Amygdala (tissue), 56 donors: ENCODE measurements at places on chromosomes 5 and 9.

- no peak for DNase-seq
Measured at GRCh38 chr5:115673596-115673995, 47.8 kb upstream of the TMED7 start.

- no peak for DNase-seq
Measured at GRCh38 chr5:172876578-172876977, 42.5 kb downstream of the ERGIC1 start.

GRCh38 chr9:22285066-22285465, 161.6 kb upstream of the DMRTA1 start:
- no peak for DNase-seq

DNA sequence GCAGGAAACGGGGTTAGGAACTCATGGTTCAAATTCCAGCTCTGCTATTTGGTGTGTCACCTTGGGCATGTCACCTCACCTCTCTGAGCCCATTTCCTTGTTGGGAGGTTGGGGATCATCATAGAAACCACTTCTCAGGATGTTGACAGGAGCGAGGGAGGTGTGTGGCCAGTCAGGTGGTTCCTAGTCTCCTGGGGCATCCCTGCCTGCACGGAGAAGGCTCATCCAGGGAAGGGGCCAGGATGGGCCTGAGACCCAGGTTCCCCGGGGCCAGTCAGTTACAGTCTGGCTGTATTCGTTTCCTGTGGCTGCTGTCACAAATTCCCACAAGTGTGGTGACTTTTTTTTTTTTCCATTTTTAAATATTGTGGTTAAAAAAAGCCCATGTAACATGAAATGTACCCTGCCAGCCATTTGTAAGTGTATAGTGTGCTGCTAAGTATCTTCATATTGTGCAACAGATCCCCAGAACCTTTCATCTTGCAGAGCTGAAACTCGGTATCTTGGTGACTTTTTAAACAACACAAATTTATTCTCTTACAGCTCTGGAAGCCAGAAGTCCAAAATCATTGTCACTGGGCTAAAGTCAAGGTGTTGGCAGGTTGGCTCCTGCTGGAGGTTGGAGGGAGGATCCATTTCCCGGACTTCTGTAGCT, 78.7 kb upstream of the UNC5A start:
- no peak for DNase-seq
